HS-27A (cell line): ENCODE measurements at places on chromosomes 7 and 10.

DNA sequence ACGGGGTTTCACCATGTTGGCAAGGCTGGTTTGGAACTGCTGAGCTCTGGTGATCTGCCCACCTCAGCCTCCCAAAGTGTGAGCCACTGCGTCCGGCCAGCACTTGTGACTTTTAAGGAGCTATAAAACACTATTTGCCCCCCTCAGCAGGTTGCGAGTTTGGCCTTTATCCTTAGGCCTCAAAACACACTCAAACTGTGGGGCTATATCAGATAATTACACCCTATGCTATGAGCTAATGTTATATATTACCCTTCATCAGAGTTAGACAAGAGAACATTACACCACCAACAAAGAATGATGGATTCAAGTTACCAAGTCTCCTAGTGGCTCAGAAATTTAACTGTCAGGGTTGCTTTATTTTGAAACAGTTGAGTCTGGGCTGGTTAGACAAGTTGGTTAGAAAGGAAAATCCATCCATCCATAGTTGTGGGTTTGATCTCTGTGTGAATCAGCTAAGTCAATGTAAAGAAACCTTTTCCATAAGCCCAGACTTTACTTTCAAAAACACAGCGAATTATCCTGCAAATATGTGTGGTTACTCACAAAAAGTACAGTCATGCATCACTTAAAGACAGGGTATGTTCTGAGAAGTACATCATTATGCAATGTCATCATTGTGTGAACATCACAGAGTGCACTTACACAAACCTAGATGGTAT is 115.8 kb downstream of the SEMA3D start:
- DNase-seq, result no peak

DNA sequence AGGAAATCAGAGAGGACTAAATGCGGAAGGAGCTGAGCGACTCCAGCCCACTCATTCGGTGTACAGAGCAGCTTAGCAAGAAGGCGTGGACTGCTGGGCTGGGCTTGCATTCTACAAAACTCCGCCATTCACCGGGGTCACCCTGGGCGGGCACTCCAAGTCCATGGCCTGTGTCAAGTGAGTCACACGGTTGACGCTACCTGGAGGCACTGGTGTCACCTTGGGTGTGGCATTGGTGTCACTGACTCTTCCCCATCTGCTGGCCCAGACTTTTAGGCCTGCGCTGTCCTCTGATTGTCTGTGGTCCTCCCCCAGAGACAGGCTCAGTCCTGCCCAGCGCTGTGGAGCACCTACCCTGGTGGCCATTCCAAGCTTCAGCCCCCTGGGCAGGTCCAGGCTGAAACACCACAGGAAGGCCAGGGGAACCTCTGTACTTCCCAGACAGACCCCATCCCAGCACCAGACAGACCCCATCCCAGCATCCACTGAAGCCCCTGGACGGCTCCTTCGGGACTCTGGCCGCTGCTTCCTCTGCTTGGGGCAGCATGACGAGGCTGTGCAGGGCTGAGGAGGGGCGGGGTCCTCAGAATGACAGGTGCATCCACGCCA is 30.6 kb upstream of the CNPY1 start:
- no peak for DNase-seq

- no peak for DNase-seq
These were observed 2.3 kb upstream of the CTTNBP2 start for GRCh38 chr7:117875566-117875965.

DNA sequence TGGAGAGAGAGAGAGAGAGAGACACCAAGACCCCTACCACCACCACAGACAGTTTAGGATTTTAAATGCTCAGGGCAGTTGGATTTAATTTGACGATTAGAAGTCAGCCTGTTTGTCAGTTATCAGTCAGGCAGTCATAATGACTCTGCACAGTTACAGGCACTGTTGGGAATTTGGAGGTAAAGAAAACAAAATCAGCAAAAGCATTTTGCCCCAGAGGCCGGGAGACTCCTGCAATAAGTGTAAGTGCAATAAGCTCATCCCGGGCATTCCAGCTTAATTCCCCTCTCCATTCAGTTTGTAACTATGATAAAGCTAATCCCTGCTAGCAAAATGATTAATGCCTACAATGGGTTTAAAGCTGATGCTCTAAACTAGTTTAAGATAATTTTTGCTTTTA is 13.5 kb downstream of the SEMA3C start:
- DNase-seq, result no peak

DNA sequence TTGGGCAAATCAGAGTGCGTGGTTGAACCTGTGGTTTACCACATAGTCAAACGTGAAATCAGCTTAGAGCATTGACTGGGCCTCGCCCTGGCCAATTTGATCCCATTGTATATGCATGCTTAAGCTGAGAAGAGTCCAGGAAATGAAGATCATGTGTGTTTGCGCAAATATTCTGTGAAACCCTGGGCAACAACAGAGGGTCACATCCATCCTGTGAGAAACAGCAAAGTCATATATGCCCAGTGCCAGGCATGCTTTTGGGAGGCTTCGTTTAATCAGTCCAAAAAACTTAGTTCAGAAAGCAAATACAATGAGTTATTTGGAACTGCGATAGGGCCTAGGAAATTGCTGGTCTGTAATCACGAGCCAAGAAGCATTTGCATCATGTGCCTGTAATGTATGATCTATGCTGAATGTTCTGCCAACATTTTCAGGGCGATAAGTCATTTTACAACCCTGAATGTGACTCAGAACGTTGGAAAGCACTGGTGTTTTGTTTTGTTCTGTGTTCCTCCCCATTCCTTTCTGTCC is 412.1 kb upstream of the CELF2 start:
- peak; percentile 27 for DNase-seq

DNA sequence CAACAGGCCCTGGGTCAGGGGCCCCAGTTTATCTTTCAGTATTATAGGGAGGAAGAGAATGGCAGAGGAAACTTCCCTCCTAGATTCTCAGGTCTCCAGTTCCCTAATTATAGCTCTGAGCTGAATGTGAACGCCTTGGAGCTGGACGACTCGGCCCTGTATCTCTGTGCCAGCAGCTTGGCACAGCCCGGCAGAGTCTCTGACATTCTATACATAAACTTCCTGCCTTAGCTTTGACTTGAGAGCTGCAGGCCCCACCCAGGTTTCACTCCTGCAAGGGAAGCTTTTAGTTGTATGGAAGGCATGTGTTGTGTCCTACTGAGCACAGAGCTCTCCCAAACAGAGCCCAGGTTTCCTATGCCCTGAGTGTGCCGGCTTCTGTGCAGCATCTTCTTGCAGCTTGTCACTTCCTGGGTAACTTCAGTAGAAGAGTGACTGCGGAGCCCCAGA is 205.6 kb upstream of the PRSS58 start:
- no peak for DNase-seq

DNA sequence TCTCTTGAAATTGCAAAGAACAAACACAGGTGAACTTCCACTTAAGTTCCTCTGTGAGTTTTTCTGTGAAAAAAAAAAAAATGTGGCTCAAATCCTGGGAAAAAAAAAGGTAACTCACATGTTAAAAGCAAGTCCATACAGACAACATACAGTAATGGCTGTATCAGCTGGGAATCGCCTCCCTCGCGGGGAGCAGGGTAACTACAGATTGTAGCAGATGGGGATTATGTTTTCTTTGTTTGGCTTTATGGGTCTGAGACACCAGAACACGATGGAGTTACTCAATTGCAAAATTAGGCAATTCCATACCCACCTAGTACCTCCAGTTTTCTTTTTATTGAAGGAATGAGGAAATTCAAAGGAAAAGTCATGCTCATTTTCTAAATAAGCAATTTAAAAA is 42.3 kb downstream of the FEZF1 start:
- no peak for DNase-seq

DNA sequence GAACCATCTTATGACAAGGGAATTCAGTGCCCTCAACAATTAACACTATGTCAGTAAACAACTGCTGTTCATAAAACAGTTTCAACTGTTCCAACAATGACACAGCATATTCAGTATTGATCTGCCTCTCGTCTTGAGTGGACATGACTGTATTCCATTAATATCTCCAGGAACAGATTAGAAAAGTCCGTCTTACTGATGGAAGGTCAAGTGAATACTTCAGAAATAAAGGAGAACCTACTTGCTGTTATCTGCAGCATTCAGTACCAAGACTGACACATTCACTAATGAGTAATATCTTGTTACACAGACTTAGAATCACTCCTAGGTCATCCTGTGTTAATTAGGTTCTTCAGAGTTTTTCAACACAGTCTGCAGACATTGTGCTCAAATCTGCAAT is 12.1 kb downstream of the KBTBD2 start:
- no peak for DNase-seq

- DNase-seq, result no peak
These were observed 179.1 kb downstream of the PRKCQ start for GRCh38 chr10:6400821-6401465.

DNA sequence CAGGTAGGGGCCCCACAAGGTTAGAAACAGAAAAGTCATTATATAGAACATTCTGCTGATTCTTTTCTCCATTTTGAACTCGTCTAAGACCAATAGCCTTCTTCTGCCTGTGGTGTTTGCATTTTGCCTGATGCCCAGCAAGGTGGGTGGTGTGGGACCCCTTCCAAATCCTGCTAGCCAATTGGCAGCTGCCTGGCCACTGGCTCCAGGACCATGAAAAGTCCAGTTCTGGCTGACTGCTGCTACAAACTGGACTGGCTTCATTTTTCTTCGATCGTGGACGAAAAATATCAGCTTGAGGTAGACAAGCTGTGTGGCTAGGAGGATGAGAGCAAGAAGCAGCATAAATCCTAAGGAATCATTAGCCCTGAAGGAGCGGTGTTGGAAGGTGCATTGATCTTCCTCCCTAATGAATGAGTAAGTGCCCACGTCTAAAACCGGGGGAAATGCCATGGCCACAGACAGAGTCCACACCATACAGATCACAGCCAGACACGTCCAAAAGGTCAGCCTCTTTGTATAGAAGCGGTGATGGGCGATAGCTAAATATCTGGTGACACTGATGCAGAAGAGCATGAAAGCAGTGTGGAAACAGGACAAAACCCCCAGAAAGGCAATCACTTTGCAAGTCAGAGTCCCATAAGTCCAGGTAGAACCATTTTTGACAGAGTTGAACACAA is 2.7 kb downstream of the GPR85 start:
- no peak for DNase-seq
